Activated CD4-positive, alpha-beta T cell treated with anti-CD3 and anti-CD28 coated beads, Interleukin-2, amount 10 ng/mL, durations not matched to agents 7 days and 5 days (primary cell): ENCODE measurements at places on chromosomes 2 and 18. TPM values are rescaled to one million over a fixed set of nuclear protein-coding genes. Genes with fewer than 3 reads are reported as not detected.

VAMP8 gene
- total RNA-seq = 131 TPM

NPHP1 gene
- total RNA-seq = 0.27 TPM

DNA sequence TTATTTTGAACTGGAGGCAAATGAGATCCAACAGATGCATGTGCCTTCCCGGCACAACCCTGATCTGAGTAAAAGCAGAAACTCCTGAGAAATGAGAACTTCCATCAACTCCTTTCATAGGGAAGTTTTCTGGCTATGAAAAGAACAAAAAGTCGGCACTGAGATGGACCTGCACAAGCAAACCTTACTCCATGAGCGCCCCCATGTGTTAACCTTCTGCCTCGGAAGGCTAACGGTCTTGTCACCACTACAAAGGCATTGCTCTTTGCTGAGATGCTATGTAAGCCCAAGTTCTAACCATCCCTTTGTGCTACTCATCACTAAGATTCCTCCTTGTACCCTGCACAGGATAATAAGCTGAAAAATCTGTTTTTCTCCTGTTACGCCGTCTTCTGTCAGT, 57.3 kb upstream of the SULT1C3 start:
- no peak for DNase-seq

CCDC74A gene
- total RNA-seq = 3.0 TPM

GAL3ST2 gene
- not detected for total RNA-seq

ELMOD3 gene
- total RNA-seq = 19.4 TPM

DNA sequence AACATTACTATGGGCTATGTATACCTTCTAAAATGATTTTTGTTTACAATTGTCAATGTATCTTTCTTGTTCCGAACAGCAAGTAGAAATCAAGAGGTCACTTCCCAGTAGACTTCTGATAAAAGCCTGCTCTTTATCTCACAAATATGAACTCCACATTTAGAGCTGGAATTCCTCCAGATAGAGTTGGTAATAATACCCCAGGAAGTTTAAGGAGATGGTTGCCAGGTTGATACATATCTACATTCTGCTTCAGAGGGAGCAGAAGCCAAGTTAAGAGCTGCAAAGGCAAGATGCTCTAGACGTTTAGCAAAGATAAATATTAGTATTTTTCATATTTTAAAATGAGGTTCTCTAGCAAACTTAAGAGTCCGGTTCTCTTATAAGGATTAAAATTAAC, 267.0 kb downstream of the ERBB4 start:
- DNase-seq = no peak

GRCh38 chr18:61183798-61184197, 149.4 kb upstream of the CDH20 start:
- no peak for DNase-seq

DNA sequence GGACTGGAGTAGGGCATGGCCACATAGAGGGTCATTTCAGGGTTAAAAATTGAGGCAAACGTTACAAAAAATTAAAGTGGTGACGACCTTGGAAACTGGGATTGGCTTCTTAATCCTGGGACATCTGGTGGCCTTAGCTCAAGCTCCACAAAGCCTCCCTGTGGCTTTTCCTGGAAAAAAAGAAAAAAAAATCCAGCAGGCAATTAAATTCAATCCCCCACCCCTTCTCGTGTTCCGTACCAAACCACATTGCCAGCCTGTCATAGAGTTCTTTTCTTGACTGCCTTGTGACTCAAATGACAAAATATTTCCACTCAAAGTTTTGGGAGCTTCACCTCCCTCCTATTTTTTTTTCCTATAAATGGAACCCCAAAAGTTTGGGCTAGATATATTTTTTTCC, 195.6 kb downstream of the HRH4 start:
- DNase-seq = no peak
